Lung (tissue), 17 donors: ENCODE measurements at places on chromosomes 3 and 15.

DNA sequence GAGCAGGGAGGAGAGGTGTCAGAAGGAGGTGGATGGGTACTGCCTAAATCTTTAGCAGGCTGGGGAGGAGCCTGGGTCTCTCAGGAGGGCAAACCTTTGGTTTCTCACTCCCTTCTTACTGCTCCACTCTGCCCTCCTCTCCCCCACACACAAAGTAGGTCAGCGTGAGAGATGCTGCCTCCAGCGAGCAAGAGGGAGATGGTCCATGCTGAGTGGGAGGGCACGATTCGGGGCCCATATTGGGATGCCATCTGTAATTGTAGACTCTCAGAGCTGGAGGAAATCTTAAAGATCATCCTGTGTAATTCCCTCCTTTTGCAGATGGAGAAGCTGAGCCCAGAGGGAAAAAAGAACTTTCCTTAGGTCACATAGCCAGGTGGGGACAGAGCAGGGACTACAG is 34.2 kb upstream of the SYN2 start:
- no peaks in the 10 kb centered on the region for H3K4me1 ChIP-seq
- peaks cover 8% of the 10 kb centered on the region for H3K27me3 ChIP-seq
- H3K27ac ChIP-seq, result no peak overlapping the region
- H3K36me3 ChIP-seq, result no peaks in the 10 kb centered on the region
- H3K4me3 ChIP-seq, result no peak overlapping the region
- DNase-seq, result no peak

- no peaks in the 10 kb centered on the region for H3K27me3 ChIP-seq
- DNase-seq, result no peak
- no peaks in the 10 kb centered on the region for H3K36me3 ChIP-seq
- H3K4me1 ChIP-seq, result no peaks in the 10 kb centered on the region
- no peak overlapping the region for H3K4me3 ChIP-seq
- H3K27ac ChIP-seq, result no peak overlapping the region
Measured at GRCh38 chr15:91127236-91127955, 27.3 kb downstream of the SV2B start.

- H3K4me3 ChIP-seq, result no peak overlapping the region
- peaks cover 45% of the 10 kb centered on the region for H3K4me1 ChIP-seq
- H3K27me3 ChIP-seq, result no peaks in the 10 kb centered on the region
- H3K27ac ChIP-seq, result no peak overlapping the region
- DNase-seq, result peak; percentile 97
Measured at GRCh38 chr3:52194485-52195290, 3.3 kb upstream of the ALAS1 start.

DNA sequence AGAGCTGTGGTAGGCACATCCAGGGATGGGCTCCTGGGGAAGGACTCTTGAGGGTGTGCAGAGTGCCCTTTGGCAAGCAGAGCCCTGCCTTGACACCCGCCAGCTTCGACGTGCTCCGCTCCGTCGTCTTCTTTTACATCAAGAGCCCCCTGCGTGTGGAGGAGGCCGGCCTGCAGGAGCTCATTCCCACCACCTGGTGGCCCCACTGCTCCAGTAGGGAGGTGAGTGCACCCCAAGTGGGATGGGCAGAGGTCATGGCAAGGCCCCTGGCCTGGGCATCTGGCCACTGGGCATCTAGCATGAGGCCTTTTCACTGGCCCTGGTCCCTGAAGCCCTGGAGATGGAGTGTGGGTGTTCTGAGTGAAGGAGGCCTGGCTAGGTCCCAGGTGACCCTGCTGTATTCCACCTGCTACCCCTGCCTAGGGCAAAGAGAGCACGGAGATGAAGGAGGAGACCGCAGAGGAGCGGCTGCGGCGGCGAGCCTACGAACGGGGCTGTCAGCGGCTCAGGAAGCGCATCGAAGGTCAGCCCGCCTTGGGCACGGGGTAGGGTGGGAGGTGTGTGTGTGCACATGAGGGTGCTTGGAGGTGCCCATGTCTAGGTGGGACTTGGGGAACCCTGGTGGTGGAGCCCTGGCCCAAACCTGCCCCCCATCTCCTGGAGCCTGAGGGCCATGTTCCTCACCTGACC is 12.2 kb downstream of the RNF123 start:
- no peak for DNase-seq
- no peak overlapping the region for H3K4me3 ChIP-seq
- H3K36me3 ChIP-seq, result peaks cover 63% of the 10 kb centered on the region
- H3K4me1 ChIP-seq, result no peaks in the 10 kb centered on the region
- no peaks in the 10 kb centered on the region for H3K27me3 ChIP-seq
- no peak overlapping the region for H3K27ac ChIP-seq
